Cardiac septum (tissue), 1 donor: ENCODE measurements at places on chromosomes 6 and 20. TPM values are rescaled to one million over a fixed set of nuclear protein-coding genes. Genes with fewer than 3 reads are reported as not detected.

GRCh38 chr6:45169815-45170214 lies 158.3 kb upstream of the RUNX2 start:
- DNase-seq, result no peak

DNA sequence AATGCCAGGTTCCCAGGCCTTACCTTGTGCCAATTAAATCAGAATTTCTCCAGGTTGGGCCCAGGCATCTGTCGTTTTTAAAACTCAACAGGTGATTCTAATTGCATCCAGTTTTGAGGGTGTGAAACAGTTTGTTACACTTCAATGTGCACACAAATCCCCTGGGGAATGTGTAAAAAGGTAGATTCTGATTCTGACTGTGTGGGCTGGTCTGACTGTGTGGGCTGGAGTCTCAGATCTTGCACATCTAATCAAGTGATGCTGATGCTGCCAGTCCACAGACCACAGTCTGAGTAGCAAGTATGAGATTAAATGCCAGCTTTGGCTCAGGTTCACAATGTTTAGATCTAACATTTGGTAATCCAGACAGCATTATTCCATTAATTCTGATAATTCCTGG lies 12.5 kb upstream of the ETV7 start:
- DNase-seq, result no peak

OVOL2 gene
- not detected for total RNA-seq

- DNase-seq, result no peak
Measured at GRCh38 chr6:73929405-73929804, 233.4 kb downstream of the CD109 start.

DNA sequence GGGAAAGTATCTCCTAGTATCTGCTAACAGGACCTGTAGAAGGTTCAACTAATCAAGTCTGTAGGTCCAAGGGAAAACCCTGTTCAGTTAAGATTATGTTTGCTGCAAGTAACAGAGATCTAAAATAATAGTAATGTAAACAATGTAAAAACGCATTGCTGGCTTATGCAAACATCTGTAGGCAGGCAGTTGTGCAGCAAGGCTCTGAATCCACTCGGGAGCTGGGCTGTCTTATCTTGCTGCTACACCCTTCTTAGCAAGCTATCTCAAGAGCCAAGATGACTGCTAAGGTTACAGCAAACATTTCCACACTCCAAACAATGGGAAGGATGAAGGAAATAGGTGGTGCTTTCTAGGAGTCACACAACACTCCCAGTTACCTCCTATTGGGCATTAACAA lies 397.3 kb upstream of the NRSN1 start:
- DNase-seq, result no peak
